ENCODE measurements at places on chromosomes 2 and 18.

GRCh38 chr18:21636769-21637168, 24.7 kb downstream of the SNRPD1 start:
- no peak for DNase-seq

DNA sequence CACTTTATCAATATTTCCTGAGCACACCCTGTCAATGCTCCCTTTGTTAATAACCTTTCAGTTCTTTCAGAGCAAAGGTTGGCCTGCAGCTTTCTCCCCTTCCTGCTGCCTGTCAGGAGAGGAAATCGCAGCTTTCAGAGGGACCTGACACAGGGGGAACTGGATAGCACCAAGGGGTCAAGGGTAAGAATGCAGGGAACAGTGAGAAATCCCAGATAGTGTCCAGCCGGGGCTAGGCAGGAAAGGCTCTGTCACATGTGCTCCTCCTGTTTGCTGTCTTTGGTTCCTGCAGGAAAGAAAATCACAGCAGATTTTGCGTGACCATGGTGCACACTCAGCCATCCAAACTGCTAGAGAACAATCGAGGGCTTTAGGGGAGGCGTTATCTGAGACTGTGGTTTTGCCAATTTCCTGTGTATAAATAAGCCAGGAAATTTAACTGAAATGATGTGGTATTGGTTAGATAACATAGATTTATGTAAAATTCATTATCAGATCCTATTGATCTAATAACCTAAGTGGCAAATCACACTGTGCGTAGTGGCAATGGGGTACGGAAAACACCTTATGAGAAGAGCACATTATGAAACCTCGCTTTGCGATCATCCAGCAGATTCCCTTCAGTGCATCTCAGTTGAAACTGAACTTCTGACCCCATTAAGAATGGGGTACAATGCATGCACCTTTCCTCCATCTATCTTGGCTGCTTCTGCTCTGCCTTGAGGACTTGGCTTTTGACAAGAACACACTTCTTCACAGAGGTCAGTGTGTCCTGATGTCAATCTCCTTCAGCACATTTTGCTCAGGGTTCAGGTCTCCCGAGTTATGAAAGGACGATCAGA, 178.0 kb downstream of the ICOS start:
- DNase-seq, result no peak

DNA sequence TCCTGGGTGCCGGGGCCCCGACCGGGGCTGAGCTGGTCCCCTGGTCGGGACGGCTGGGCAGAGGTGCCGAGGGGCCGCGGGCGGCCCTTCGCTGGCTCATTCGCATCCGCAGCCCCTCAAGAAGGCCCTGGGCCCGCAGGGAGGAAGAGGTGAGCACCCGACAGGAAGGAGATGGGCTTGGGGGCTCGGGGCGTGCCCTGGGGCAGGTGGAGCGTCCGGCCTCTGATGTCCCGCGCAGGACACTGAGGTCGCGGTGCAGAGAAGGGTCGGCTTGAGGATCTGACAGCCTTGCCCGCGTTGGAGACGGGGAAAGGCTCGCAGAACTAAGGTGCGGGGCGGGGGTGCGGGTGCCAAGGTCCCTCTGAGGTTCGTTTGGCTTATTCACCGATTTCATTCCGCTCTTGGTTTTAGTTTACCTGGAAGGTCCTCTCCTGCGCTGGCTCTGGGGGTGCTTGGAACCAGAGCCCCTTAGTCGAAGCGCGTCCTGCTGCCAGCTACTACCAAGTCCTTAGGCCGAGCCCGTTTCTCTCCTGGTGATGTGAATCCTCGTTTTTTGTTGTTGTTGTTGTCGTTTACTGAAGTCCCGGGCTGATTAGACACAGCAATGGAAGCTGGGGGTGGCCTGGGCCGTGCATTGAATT, 18.9 kb upstream of the CD8A start:
- DNase-seq, result no peak

DNA sequence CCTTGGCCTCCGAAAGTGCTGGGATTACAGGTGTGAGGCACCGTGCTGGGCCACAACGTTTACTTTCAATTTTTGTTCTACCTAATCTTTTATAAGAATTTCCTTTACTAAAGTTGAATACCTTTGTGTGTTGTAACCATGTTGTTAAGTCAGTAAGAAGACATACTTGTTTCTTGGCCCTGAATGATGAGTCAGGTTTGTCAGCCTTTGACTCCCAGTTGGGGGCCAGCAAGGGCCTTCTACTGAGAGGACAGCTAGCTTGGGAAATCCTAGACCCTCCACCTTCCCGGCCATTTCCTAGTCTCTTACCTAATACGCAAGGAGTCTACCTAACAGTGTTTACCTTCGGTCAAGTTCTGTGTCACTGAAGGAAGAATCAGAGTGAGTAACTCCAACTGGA, 22.7 kb downstream of the MTHFD2 start:
- no peak for DNase-seq

DNA sequence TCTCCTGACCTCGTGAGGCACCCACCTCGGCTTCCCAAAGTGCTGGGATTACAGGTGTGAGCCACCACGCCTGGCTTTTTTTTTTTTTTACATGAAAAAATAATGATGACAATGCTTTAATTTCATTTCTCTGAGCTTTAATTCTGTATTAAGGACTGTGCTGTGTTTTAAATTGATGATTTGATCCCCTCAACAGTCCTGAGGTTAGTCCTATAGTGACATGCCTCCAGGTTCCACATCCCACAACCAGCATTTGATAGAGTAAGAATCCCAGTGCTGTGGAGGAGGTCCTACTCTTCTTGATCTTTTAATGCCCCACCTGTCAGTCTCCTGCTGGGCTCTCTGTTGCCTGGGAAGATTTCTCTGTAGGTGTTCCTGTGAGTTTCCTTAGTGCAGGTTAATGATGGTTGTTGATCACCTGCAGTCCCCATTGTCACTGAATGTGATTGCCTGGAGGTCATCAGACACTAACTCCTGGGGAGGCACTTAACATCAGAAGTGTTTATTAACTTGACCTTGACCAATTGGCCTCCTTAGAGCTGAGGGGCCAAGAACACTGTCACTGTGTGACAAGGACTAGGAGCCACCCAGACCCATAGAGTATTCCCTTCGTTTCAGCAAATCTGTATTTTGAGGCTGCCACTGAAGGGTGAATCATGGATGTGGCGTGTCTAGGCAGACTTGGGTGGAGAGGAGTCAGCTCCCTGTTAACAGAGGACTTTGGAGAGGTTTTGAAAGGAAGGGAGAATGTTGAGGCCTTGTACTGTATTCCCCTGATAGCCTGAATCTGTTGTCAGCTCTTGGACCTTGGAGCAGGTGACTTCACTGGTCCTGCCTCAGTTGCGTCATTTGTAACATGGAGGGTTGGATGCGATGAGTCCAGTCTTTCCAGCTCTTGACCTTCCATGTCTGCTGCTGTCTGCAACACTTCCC, 11.5 kb downstream of the ASAP2 start:
- no peak for DNase-seq

GRCh38 chr2:190668892-190669291, 20.0 kb downstream of the NAB1 start:
- DNase-seq, result no peak

DNA sequence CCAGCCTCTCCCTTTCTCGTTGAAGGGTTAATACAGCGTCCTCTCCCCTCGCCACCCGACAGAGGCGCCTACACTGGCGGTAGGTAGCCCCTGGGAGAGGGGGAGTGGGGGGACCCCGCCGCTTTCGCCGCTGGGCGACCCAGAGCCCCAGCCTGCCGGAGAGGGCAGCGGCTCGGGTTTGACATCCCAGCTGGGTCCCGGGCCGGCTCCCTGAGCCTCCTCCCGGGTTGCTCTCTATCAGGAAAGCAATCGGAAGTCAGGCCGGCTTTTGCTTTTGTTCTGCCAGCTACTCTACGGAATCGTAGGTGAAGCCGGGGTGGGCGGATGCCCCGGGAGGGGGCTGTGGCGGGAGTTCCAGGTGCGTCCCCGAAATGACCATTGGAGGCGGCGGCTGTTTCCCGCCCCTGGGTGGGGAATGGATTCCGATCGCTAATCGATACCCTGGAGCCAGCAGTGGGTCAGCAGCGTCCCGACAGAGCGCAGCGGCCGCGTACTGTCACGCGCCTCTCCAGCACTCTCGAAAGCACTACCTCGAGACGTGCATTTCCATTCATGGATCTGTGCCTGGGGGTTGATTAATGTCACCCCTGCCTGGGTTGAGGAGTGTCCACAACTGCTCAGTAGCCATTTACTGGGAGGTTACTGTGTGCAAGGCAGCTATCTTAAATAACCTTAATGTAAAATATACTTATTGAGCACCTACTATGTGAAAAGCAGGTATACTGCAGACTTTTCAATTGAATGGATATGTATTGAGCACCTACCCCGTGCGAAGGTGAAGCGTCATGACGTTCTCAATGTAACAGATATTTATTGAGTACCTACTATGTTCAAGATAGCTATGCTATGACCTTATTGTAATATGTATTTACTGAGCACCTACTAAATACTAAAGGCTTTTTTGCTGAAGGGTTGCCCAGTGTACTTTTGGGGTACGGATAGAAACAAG, 1.1 kb downstream of the MAPK4 start:
- DNase-seq, result no peak

DNA sequence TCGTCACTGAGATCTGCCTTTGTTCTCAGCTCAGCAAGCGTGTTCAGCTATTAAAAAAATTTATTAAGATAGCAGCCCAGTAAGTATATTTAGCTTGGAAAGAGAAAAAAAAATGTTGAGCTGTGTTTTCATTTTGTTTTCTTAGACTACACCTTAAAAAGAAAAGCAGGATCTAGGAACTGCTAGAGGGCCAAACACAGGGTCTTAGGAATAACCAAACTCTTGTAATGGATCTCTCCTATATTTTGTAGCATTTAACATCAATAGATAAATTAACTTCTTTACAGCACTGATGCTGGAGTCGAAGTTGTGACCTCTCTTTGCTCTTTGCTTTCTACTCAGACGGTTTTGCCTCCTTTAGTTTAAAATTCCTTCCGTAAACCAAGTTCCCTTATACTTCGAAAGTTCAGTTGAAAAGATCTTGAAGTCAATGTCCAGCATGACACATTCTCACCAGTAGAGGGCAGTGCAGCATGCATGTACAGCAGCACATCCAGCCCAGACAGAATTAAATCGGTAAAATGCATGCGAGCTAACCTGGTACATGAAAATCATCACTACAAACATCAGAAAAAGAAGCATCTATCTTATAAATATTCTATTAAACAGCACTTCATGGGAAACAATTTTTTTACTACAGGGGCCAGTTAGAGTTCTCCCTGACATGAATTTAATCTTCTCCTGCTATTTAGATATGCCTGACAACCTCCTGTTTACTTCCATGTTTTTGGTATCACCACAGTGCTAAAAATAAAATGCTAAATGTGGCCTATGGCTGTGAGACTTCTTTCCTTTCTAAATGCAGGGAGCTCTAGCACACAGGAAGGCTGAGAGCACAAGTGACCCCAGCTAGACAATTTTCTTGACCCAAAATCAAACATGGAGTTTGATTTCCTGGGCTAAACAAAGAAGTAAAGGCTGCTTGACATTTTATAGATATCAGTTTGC, 48.2 kb upstream of the MAP3K20 start:
- DNase-seq, result peak; percentile 81

GRCh38 chr2:25341011-25341727, 556 bp downstream of the DNMT3A start:
- DNase-seq, result no peak

- DNase-seq, result no peak
These were observed 38.3 kb upstream of the GREB1L start for GRCh38 chr18:21203542-21204241.

GRCh38 chr2:203692031-203692710, 14.3 kb upstream of the CD28 start:
- DNase-seq, result no peak

- DNase-seq, result no peak
These were observed 119.5 kb downstream of the RTP5 start for GRCh38 chr2:241989074-241989473.

DNA sequence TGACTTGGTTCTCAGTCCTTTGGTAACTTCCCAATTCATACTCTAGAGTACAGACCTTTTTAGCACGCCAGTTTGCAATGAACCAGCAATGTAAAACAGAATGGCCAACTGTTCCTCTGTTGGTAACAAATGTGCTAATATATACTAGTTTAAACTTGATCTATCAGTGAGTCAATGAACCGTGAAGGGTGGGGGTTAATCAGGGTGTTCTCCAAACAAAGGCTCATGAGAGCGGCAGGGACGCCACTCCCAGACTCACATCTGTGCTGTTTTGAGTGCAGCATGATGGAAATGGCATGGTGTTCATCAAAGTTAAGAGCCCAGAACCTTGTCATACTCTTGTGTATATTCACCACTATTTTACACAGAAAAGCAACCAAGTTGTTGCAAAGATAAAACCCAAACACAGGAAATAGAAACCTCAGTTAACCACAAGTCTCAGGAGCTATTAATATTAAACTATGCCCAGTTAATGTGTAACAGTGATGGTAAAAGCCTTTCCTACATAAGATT, 70.3 kb downstream of the CERKL start:
- DNase-seq, result no peak

- DNase-seq, result no peak
These were observed 403.2 kb upstream of the CDH19 start for GRCh38 chr18:67007085-67007484.

- DNase-seq, result no peak
These were observed 74.5 kb downstream of the PIEZO2 start for GRCh38 chr18:11074889-11075288.

GRCh38 chr18:54378057-54378456, 20.4 kb downstream of the C18orf54 start:
- DNase-seq, result no peak

DNA sequence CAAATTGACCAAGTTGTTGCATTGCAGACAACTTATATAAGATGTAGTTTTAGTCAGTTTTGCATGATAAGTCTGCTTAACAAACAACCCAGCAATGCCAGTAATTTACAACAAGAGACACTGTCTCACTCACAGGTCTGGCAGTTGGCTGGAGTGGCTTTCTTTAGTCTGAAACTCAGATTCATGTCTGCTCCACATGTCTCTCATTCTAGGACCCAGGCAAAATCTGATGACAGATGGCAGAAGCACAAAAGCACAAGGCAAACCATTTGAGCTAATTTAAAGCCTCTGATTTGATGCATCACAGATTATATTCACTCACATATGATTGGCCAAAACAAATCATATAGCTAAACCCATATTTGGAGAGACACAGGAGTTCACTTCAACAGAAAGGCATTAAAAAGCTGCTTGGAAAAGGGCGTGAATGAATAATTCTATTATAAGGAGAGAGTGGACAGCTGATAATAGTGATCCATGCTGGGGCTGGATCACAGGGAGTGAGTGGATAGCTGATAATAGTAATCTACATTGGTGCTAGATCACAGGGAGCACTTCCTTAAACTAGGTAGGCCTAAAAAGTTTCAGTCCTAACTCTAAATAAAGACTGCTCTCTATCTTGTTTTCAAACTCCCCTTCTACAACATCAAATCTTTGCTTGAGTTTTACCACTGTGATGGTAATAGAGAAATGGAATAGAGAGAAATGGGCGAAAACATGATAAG, 593.2 kb upstream of the ZNF804A start:
- no peak for DNase-seq

Data from fibroblast of skin of left quadriceps (primary cell).